ENCODE measurements at places on chromosomes 6 and 20. TPM values are rescaled to one million over a fixed set of nuclear protein-coding genes. Genes with fewer than 3 reads are reported as not detected.

Gene SLC17A2
- total RNA-seq: not detected

Gene EDN1
- total RNA-seq: 39.6 TPM

Gene LTA
- total RNA-seq: not detected

Gene EGFL8
- 3.8 TPM for total RNA-seq

Gene RALGAPA2
- 5.7 TPM for total RNA-seq

Gene KIAA1755
- 0.10 TPM for total RNA-seq

Gene OR10C1
- total RNA-seq: not detected

DNA sequence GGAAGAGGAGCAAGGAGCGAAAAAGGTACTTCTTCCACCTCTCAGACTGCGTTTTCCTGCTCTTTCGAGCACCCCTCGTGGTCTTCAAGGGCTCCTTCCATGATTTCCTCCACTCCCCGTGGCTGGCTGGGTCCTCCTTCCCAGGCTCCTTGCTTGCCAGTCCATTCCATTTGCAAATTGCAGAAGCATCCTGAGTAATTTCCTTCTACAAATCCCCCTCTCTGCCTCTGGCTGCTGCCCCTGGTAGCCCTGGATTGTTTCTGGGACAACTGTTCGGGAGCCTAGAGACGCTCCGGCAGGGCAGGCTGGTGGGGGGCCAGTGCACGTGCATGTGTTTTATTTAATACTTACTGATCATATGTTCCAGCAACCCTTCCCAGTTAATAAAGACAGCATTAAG, 173.1 kb downstream of the ZMYND8 start:
- DNase-seq: no peak

DNA sequence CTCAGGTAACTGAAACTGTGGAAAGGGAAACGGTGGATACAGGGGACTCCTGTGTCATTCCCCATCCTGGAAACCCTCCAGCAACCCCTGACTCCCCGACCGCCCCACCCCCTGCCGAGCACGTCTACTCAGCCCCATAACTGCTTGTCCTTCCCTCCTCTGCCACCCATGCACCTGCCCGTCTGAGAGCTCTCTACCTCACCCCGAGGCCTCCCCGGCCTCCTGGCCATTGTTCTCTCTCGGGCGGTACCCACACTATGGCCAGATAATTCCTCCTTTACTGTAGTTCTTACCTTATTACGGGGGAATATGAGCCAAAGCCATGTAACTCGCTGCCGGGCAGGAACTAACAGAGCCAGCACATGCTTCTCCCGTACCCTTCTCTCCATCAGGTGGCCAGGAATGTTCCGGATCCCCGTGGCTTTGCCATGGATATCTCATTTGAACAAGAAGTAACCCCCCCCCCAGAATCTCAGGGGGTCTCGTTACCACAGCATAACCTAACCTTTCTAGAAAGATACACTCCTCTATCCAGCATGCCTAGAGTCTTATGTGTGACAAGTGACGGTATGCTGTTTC, 4.8 kb upstream of the IRF4 start:
- DNase-seq: no peak

GRCh38 chr20:1154691-1155090, 30.1 kb downstream of the TMEM74B start:
- DNase-seq: no peak

DNA sequence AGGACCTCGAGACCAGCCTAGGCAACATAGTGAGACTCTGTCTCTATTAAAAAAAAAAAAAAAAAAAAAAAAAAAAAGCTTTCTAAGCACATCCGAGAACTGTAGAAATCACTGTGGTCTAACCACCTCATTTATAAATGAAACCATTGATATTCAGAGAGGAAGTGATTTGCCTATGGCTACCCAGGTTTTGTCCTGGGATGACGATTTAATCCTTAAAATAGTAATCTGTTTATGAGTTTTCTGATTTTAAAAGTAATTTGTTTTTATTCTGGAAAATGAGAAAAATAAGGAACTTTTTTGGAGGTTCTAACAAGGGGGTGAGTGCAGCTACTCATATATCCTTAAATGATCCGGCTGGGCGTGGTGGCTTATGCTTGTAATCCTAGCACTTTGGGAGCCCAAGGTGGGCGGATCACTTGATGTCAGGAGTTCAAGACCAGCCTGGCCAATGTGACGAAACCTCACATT, 6.5 kb upstream of the BTN3A2 start:
- no peak for DNase-seq

DNA sequence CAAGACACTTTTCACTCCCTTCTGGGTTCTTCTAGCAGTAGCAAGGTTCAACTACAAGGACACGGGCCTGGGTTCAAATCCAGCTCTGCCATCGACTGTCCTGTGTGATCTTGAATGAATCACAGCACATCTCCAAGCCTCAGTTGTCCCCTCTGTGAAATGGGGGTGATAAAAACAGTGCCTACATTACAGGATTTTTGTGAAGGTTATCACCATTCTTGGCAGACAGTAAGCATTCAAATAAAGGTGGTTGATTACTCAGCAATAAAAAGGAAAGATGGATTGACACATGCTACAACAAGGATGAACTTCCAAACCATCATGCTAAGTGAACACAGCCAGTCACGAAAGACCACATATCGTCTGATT, 6.6 kb upstream of the TGM2 start:
- DNase-seq: no peak

DNA sequence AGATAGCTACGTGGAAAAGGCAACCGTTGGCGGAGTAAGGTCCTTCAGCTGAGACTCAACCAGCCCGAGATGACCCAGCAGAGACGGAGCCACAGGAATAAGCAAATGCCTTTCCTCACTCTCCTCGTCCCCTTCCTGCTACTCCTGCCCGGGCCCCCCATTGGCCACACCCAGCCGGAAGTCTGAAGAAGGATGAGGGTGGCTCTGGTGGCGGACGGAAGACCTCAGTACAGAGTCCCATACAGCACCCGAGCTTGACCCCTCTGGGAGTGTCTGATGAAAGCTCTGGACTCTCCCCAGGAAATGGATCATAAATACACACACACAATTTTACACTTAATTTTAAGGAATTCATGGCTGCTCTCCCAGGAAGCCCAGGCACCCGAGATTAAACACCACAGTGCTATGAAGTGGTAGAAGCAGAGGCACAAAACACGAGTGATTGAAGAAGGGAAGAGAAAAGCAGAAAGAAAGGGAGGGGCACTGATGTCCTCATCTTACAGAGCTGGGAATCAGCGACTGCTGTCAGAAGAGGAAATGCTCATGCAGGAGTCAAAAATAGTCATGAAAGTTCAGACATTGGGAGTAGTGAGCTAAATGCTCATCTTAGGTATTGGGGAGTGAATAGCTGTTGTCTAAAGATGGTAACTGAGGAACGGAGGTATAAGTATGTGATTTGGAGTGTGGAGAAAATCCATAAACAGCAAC, 125.6 kb downstream of the BANF2 start:
- no peak for DNase-seq

DNA sequence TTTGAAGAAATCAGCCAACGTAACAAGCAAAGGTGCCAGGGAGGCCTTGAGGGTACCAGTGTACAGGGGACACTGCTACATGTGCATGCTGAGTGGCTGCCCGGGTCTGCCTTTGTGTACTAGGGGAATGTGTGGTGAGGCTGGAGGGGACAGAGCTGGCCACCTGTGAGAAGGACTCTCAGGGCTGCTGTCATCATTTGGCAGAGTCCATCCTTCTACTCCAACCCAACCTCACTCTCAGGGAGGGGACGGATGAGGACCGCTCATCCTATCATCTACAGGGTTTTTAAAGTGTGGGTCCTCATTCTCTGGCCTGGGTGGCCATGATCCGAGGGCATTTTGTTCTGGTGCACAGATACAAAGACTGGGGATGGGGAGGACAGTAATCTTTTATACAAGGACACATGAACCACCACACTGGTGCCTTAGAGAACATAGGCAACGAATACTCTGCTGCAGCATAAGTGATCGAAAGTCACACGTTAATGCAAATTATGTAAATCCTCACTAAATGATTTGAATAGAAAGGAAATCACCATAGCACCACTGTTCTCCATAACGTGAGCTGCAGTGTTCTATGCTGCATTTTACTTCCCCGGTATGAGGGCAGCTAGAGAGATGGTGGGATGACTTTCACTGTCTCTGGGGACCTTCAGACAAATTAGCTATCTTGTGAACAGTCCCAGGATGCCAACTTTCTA, 181.4 kb downstream of the GMPR start:
- DNase-seq: no peak

DNA sequence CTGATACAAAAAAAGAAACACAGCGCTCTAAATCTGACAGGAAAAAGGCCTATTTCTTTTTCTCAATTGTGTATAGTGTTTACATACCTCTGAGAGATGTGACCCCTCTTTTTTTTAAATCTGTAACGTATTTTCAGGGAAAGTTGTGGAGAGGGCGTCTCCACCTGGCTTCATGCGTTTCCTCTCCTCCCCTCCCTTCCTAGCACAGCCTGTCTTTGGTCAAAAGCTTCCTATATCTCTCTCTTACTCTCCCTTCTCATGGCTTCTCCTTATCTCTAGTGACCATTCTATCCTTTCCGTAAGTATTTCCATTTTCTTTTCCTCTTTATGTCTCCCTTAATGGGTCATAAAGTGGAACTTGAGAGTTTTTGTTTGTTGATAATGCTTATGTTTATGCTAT, 458.9 kb downstream of the HACE1 start:
- no peak for DNase-seq

GRCh38 chr6:1686117-1687098, 76.7 kb downstream of the FOXC1 start:
- peak; percentile 95 for DNase-seq

GRCh38 chr6:108502832-108503231, 57.9 kb upstream of the FOXO3 start:
- DNase-seq: no peak

DNA sequence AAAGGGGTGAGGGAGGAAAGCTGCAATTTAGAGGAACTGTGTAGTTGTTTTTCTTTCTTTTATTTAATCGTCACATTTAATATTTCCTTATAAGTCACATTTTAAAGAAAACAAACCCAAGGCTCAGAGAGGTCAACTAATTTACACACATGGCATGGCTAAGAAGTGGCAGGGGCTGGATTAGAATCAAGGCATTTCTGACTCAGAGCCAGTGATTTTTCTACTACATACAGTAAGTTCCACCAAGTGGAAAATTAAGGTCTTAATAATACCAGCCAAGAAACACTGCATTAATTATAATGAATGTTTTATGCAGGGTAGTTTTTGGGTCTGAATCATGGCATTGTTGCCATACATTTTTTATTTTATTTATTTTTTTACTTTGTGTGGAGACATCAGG, 607.7 kb upstream of the CITED2 start:
- DNase-seq: no peak

- no peak for DNase-seq
These were observed 102.4 kb upstream of the PRDM1 start for GRCh38 chr6:105983763-105984162.

GRCh38 chr6:38571721-38572120, 68.0 kb downstream of the BTBD9 start:
- no peak for DNase-seq

GRCh38 chr6:138275976-138276375, 57.7 kb upstream of the PBOV1 start:
- peak; percentile 50 for DNase-seq

All from foreskin keratinocyte (primary cell).